ENCODE measurements at places on chromosomes 7 and 10.

GRCh38 chr7:128742206-128742605 lies 3.0 kb downstream of the CALU start:
- DNase-seq, result no peak

GRCh38 chr10:30774261-30774660 lies 144.7 kb upstream of the LYZL2 start:
- DNase-seq, result no peak

DNA sequence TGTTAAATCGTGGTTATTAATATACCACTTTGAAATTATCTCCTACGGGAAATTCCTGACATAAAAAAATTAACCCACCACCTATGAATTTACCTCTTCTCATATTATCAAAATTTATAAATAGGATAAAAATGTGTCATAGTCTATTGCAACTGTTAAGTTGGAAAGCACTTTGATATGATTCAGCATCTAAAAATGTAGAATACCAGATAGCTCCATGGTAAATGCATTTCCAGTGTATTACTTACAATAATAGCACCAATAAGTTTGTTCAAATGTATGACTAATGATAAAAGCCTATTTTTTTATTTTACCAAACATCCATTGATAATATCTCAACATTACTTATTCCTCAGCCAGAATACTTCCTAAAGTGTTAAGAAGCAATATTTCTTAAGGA lies 13.6 kb upstream of the KCND2 start:
- no peak for DNase-seq

GRCh38 chr7:50771120-50772002 lies 11.3 kb downstream of the GRB10 start:
- DNase-seq, result peak; percentile 64

DNA sequence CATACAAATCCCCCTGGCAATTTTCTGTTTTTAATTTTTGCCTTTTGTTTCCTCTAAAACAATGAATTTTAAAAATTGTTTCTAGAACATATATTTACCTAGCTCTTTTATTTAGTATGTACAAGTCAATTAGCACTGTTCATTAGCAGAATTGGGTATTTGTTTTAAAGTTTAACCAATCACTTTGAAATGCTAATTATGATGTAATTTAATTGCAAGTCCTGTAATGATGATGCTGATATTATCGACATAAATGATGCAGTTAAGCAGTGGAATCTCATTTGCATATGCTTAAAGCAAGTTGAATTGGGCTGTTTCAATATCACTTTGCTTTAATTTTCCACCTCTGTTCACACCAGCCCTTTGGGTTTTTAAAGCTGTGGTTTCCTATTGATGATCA lies 2.7 kb downstream of the FOXP2 start:
- DNase-seq, result no peak

- no peak for DNase-seq
These were observed 9.6 kb downstream of the IL2RA start for GRCh38 chr10:6052247-6053221.

Measured in cerebellar nuclear complex (tissue), 1 donor.